ENCODE measurements at places on chromosomes 16 and 17.

DNA sequence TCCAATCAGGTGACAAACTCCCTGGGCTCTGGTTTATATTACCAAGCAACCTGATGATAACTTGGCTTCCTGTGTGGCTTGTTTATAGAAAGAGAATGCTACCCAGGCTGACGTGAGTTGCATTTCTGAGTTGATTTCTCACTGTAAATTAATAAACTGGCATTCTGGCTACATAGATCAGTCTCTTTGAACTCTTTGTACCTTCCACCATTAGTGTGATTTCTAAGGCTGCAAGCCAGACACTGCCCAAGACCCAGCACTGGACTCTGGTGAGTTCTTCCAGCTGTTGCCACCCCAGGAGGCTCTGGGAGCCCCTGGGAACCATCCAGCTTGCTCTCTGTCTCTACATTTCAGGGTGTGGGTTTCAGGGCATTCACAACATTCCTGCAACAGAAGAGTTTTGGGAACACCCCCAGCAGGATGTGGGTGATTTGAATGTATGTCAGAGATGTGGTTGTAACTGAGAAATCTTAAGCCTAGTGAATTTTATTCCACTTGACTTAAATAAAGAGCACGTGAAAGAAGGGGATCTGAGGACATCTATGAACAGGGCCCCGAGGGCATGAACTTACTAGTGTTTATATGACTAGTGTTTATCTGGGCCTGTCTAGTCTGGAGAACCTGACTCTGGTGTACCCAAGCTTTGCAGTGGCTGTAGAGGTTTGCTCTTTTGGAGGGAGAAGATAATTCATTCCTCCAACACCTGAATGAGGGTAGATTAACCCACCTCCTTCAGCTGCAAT is 30.3 kb upstream of the LRRC37A start:
- DNase-seq = no peak

- DNase-seq = no peak
These were observed 148.2 kb upstream of the GOT2 start for GRCh38 chr16:58882292-58882691.

- DNase-seq = no peak
These were observed 3.5 kb downstream of the GNG13 start for GRCh38 chr16:797120-797420.

DNA sequence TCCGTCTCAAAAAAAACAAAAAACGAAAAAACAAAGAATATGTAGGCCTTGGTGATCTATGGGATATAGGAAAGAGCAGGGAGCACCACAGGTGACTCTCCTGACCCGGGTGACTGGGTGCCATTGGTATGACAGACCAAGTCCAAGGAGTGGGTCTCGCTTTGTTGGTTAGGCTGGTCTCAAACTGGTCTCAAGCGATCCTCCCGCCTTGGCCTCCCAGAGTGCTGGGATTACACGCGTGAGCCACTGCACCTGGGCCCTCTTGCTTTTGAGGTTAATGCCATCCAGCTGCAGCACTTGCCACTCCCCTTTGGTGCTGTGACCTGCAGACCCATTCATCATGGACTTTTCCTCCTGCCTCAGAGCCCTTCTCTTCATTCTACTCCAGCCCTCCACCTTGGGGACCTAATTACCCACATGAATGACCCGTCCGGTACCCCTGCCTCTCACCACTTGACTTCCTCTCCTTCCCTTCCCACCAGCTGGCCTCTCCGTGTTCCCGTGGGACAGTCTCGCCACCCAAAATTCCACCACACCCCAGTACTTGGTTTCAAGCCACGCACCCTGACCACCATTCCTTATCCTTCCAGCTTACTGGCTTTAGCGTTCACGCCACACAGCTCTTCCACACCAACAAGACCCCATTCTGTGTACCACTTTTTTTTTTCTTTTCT is 3.2 kb upstream of the UBE2G1 start:
- no peak for DNase-seq

- DNase-seq = no peak
These were observed 127.9 kb downstream of the NPIPB5 start for GRCh38 chr16:22638393-22639206.

GRCh38 chr16:54080524-54081008 is 206.0 kb downstream of the IRX3 start:
- no peak for DNase-seq

GRCh38 chr16:81940781-81941560 is 70.3 kb downstream of the SDR42E1 start:
- DNase-seq = no peak

DNA sequence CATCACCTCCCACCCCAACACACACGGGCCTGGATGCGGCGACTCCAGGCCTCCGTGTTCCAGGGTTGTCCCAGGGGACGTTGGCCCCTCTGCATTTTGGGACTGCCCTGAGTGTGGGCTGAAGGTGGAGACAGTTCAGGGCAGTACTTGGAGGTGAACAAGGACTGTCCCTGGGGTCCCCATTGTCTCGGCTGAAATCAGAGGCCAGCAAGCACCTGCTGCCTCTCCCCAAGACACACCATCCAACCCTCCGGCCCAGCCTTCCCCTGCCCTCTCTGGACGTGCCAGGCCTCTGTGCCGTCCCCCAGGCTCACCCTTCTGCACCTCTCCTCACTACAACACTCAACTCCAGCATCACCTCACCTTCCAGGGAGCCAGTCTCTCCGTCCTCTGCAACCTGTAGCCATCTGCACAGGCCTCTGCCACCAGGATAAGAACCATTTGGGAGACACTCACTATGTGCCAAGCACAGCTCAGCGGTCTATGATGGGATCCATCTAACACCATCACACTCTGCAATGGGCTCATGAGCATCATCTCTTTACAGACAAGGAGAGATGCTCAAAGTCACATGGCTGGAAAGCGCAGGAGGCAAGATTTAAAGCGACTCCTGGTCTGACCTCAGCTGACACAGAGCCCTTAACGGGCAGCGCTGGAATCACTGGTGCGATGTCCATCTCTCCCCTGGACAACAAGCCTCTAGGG is 104.5 kb upstream of the SEC14L1 start:
- no peak for DNase-seq

DNA sequence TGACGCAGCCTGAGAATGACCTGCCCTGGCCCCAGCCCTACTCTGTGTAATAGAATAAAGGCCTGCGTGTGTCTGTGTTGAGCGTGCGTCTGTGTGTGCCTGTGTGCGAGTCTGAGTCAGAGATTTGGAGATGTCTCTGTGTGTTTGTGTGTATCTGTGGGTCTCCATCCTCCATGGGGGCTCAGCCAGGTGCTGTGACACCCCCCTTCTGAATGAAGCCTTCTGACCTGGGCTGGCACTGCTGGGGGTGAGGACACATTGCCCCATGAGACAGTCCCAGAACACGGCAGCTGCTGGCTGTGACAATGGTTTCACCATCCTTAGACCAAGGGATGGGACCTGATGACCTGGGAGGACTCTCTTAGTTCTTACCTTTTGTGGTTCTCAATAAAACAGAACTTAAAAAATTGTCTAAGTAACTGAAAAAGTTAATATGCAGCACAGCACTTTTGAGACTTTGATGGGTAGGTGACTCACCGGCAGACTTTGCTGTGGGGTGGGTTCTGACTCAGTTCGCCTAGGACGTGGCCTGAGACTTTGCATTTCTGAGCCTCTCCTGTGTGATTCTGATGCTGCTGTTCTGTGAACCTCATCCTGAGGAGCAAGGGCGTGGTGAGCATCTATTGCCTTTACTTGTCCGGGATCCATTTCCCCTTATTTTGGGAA is 5.7 kb downstream of the LAT start:
- DNase-seq = peak; percentile 70

- no peak for DNase-seq
These were observed 61.6 kb downstream of the HSD17B2 start for GRCh38 chr16:82096641-82097040.

DNA sequence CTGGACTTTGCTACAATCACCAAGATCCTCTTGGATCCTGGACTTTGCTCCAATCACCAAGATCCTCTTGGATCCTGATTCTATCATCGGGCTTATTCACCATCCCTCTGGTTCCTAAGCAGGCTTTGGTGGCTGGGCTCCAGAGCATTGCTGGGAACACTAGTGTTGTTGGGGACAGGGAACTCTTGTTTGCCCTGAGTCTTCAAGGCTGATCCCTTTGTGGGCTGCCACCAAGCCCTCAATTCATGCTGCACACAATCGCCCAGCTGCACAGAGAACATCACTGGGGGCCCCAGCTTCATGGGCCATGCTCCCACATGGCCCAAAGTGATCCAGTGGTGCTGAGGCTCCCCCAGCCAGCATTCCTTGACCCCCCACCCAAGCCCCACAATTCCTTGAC is 88.3 kb downstream of the TMEM132E start:
- DNase-seq = no peak

- DNase-seq = no peak
These were observed 482.8 kb downstream of the SOX9 start for GRCh38 chr17:72603420-72604242.

DNA sequence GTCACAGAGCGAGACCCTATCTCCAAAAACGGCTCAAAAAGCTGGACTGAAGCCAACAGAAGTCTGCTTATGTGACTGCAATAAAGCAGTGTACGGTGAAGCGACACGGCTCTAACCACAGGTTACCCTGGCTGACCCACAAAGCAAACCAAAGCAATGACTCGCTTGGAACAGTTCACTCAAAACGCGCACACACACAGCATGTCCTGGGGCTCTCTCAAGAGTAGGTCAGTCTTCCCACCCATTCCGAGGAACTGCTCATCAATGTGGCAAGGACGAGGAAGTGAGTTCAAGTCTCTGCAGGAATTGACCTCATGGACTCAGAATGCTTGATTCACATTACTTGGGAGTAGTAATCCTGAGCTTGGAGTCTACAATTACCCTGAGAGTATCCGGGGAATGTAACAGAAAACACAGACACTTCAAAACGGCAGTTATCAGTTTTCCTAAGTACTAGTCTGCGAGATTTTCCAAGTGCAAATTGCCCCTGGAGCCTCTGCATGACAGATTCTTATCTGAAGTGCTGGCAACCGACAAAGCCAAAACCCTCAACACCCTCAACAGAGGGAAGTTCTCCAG is 25.4 kb downstream of the PELP1 start:
- DNase-seq = no peak

GRCh38 chr17:74818291-74818938 is 41.3 kb downstream of the GRIN2C start:
- DNase-seq = no peak

GRCh38 chr16:56716761-56717160 is 13.2 kb upstream of the NUP93 start:
- DNase-seq = no peak

- DNase-seq = peak; percentile 55
These were observed 19.6 kb upstream of the KANSL1 start for GRCh38 chr17:46212634-46213435.

DNA sequence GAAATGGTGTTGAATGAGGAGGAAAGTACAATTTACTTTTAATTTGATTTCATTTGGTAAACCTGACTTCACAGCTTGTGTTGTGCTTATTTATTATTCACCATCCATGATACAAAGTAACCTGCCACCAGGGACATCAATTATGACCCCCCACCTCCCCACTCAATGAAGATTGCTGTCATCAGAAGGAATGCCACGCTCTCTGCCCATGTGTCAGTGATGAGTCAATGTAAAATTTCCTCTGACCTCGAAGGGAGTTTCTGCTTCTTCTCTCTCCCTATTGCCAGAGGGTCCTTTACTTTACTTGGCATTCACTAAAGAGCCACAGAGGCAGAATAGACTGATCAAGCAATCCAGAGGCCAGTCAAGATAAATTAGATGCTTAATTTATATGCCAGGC is 759.7 kb downstream of the CDH11 start:
- DNase-seq = no peak

DNA sequence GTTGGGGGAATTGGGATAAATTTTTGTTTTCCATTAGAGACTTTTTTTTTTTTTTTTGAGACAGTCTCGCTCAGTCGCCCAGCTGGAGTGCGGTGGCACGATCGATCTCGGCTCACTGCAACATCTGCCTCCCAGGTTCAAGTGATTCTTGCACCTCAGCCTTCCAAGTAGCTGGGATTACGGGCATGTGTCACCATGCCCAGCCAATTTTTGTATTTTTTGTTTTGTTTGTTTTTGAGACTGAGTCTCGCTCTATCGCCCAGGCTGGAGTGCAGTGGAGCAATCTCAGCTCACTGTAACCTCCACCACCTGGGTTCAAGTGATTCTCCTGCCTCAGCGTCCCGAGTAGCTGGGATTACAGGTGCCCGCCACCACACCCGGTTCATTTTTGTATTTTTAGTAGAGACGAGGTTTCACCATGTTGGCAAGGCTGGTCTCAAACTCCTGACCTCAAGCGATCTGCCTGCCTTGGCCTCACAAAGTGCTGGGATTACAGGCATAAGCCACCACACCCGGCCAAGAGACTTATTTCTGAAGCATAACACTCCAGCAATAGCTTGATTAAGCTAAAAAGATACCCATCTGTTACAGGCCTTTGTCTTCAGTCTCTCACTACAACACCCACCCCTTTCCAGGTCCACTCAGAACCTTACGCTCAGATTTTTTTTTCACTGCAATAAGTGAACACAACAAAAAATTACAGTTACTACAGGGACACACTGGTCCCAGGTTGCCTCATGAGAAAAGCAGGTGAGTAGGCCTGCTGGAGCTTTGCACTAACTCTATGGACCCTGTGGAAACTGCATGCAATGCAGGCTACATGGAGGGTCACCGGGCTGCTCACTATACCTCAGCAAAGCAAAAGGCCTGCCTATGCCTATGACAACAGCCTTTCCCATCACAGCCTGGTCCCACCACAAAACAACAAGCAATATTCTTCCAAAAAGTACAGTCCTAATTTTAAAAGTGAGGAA is 34.6 kb downstream of the KANSL1 start:
- no peak for DNase-seq

GRCh38 chr17:42900460-42901331 is at the start of gene G6PC1:
Gene G6PC1 (plus strand): TSS chr17:42900799. CDS start chr17:42900877, 78 bp downstream.
- no peak for DNase-seq

GRCh38 chr16:82991966-82992675 is 365.4 kb downstream of the CDH13 start:
- no peak for DNase-seq

- peak; percentile 48 for DNase-seq
These were observed 879 bp downstream of the SLFN5 start for GRCh38 chr17:35243561-35244340.

- DNase-seq = no peak
These were observed 34.7 kb upstream of the HNF1B start for GRCh38 chr17:37779554-37779953.

GRCh38 chr16:23667355-23667659 is 11.4 kb upstream of the PLK1 start:
- no peak for DNase-seq

DNA sequence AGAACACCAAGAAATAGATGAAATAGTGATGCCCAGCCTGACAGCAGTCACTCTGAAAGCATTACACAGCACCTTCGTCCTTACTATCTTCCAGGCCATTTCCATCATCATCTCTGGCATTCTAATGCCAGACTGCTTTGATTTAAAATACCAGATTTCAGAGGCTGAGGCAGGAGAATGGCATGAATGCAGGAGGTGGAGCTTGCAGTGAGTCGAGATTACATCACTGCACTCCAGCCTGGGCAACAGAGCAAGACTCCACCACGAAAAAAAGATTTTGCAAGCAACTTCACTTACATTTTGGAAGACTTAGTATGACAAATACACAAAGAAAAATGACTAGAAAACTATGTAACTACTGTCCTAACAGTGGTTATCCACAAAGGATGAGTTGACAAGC is 244.0 kb downstream of the CPPED1 start:
- DNase-seq = no peak
